ENCODE measurements at places on chromosomes 12 and 14. TPM values are rescaled to one million over a fixed set of nuclear protein-coding genes. Genes with fewer than 3 reads are reported as not detected.
A peak's percentile ranks its signal among the peaks of the same experiment; 100 is the strongest.

The RPL10L gene
- not detected for total RNA-seq

- DNase-seq = no peak
Measured at GRCh38 chr12:72031066-72031465, 92.4 kb downstream of the TPH2 start.

DNA sequence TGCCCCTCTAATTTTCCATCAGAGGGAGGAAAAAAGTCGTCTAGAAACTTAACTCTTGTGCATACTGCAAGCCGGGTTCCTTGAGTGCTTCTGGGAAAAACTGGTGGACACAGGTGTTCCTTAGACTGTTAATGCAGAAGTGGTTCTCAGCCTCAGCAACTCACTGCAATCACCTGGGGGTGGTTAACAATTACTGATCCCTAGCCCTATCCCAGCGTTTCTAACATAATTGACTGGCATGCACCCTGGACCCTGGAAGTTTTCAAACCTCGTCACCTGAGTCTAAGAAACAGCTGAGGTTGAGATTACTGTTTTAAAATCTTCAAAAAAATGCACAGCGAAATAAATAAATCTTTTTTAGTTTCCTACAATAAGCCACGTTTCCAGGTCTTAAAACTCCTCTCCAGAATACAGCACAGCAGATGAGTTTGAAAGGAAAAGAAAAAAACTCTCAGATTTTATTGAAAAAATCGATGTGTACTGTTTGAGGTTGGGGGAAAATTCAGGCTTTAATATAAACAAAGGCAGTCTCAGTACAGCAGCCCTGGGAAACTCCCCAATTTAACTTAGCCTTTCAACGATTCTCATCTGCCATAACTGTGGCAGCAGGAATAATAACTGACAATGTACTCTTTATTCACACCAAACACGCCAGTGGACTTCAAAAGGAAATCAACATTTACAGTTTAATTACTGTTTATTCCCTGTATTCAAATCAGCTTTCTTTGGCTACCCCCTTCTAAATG is 45.4 kb downstream of the PHLDA1 start:
- DNase-seq = no peak

DNA sequence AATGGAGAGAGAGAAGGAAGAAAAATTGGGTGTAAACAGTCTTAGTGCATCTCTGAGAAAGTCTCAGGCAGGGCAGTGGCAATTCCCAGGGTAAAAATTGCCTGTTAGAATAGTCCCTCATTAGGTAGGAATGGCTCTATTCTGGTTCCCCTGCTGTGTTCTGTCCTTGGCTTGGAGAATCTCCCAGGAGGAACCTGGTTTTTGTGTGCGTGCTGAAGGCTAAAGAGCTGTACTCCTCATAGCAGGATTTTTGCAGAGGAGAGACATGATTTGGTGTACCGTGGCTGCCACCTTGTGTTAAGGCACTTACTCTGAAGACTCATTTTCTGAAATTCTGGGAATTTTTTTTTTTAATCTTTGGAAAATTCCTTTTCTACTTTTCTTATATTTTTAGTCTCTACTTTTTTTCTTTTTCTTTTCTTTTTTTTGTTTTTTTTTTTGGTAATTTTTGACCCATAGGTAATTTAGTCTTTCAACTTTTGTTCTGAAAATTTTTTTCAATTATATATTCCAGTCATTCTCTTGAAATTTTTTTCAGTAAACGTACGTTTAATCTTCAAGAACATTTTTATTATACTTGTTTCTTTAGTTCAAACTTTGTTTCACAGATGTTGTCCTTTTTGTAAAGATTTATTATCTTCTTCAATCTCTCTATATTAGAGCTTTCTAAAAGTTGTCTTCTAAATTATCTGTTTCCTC is 63.8 kb downstream of the FBXO33 start:
- peak; percentile 53 for DNase-seq

- DNase-seq = no peak
Measured at GRCh38 chr12:4068981-4069669, 195.9 kb upstream of the PARP11 start.

The KRT77 gene
- total RNA-seq = not detected

The SERPINA12 gene
- total RNA-seq = not detected

The DEGS2 gene
- 0.29 TPM for total RNA-seq
